Mammary epithelial cell (primary cell): ENCODE measurements at places on chromosomes 11 and 22. TPM values are rescaled to one million over a fixed set of nuclear protein-coding genes. Genes with fewer than 3 reads are reported as not detected.

Gene GUCY1A2
- total RNA-seq, result not detected in 2 replicates

Gene KIAA0930
- total RNA-seq, result 164 TPM

Gene MS4A1
- total RNA-seq, result not detected

Gene OR51B5
- total RNA-seq, result not detected in 2 replicates

Gene NAALADL1
- 15.5 TPM for total RNA-seq

Gene TIGD3
- not detected for total RNA-seq

Gene MFRP
- not detected in 2 replicates for total RNA-seq

Gene OR4D9
- not detected in 2 replicates for total RNA-seq

Gene USH1C
- total RNA-seq, result not detected

Gene ME3
- 0.53 TPM in 1 of 2 replicates, not detected in the other for total RNA-seq

Gene OR5D16
- not detected for total RNA-seq

Gene SYT13
- 0.33 TPM for total RNA-seq

Gene DGCR6
- 7.2 and 7.5 TPM in 2 replicates for total RNA-seq

Gene SAMM50
- total RNA-seq, result 49.0 TPM

Gene CDKN1C
- 0.50 TPM for total RNA-seq

Gene PGA5
- total RNA-seq, result not detected

Gene BDNF
- 1.4 and 1.8 TPM in 2 replicates for total RNA-seq

Gene GLB1L3
- total RNA-seq, result 6.3 and 7.2 TPM in 2 replicates

Gene SLC1A2
- 0.09 TPM in 1 of 2 replicates, not detected in the other for total RNA-seq

Gene TMEM123
- total RNA-seq, result 76.7 and 96.9 TPM in 2 replicates

Gene EMID1
- total RNA-seq, result not detected in 2 replicates

Gene TMEM132A
- total RNA-seq, result 69.6 and 114 TPM in 2 replicates

Gene CARD18
- total RNA-seq, result 0.75 and 1.4 TPM in 2 replicates

Gene CDON
- total RNA-seq, result 3.8 TPM

Gene NELL1
- not detected in 2 replicates for total RNA-seq

Gene CDC45
- total RNA-seq, result 14.5 and 31.1 TPM in 2 replicates

Gene LGALS12
- not detected for total RNA-seq

Gene UPK3A
- total RNA-seq, result not detected in 2 replicates

Gene CFAP300
- 6.4 and 8.8 TPM in 2 replicates for total RNA-seq

Gene PDE3B
- not detected for total RNA-seq

Gene IRF7
- total RNA-seq, result 1.0 TPM

Gene SAA1
- total RNA-seq, result 67.2 and 169 TPM in 2 replicates

Gene C11orf87
- total RNA-seq, result not detected
